ENCODE measurements at places on chromosomes 3 and 15. TPM values are rescaled to one million over a fixed set of nuclear protein-coding genes. Genes with fewer than 3 reads are reported as not detected.

DNA sequence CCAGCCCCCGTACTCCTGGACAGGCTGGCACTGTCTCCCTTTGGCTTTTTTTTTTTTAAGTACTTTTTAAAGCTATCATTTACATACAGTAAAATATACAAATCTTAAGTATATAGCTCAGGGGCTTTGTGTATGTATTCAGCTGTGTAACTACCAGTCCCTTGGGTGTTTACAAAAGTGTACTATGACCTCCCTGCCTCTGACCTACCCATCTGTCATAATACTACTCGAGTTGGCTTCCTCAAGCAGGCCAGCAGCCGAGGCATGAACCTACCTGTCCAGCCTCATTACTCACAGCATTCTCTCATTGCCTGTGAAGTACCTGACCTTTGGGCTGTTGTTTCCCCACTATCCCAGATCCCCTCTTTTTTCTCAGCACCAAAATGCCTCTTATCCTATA is 33.2 kb downstream of the ABHD2 start:
- H3K4me3 ChIP-seq: no peak overlapping the region
- peaks cover 98% of the 10 kb centered on the region for H3K4me1 ChIP-seq
- DNase-seq: no peak
- peak overlapping the region; percentile 95 for H3K27ac ChIP-seq

DNA sequence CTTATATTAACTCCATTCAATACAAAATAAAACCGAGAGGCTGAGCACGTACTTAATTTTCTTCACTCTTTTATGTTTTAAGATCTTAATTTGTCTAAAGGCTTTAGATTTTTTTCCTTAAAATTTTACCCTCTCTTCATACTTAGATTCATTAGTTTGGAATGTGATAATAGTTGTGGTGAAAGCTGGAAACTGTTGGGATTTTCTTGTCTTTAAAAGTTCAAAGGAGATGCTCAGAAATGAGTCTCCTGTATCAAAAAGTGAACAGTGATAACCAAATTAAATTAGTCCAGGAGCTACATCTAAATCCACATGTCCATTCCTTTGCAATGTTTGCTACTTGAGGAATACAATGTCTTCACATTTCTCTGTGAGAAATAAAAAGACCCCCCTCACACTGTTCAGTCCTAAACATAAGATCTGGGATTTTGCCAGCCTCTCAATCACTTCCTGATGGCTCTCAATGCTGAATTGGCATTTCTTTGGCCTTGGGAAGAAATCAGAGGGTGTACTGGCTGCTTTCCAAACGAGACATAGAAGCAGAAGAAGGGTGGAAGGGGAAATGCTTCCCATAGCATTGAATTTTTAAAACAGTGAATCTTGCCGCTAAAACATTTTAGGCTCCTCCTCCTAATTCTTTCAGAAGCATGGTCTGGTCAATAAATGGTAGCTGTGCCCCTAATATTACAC is 245.0 kb downstream of the SHOX2 start:
- no peak overlapping the region for H3K4me3 ChIP-seq
- H3K36me3 ChIP-seq: no peaks in the 10 kb centered on the region
- no peaks in the 10 kb centered on the region for H3K4me1 ChIP-seq
- no peaks in the 10 kb centered on the region for H3K27me3 ChIP-seq

DNA sequence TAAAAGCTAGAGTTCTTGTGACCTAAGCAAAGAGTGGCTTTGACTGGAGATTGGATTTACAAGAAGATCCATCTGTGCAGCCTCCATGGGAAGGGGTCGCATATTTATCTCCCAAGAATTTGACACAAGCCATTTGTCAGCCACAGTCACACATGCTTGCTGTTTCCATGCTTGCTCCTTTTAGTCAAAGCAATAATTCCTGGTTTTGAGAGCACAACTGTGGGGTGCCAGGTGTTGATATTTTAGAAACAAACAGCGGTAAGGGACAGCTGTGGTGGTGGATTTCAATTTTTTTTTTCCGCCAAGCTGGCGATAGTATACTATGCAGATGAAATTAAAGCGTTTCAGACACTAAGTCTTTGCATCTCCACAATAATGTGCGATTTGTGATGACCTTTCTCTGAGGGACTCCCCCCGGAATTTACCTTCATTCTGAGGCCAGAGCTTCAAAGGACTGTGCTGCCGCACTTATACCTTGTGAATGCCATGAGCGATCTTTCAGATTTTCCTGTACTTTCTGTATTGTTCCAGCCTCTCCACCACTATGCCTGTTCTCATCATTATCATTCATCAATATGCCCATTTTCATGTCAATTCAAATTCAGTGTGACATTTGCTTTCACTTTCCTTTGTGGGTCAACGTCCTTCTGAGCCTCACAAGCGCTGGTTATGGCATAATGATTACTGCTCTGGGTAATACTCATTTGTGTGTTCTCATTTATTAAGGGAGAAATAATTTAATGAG is 108.2 kb upstream of the KBTBD8 start:
- no peaks in the 10 kb centered on the region for H3K4me1 ChIP-seq
- H3K36me3 ChIP-seq: no peaks in the 10 kb centered on the region
- no peak overlapping the region for H3K4me3 ChIP-seq
- DNase-seq: no peak
- H3K27ac ChIP-seq: no peak overlapping the region

DNA sequence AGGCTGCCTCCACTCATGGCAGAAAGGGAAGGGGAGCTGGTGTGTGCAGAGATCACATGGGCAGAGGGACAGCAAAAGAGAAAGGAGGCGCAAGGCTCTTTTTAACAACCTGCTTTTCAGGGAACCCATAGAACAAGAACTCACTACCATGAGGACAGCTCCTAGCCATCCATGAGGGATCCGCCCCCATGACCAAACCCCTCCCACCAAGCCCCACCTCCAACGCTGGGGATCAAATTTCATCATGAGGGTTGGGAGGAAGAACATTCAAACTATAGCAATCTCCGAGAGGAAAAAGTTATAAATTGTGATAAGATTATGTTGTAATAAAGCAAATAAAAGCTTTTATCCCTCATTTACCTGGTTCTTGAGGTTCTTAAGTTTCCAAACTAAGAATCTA is 84.7 kb upstream of the LMCD1 start:
- H3K27ac ChIP-seq: no peak overlapping the region
- no peak for DNase-seq
- H3K4me3 ChIP-seq: peak overlapping the region; percentile 35

SMAD6 gene
- 20.3 TPM for total RNA-seq
